Posterior cingulate gyrus (tissue), 11 donors: ENCODE measurements at places on chromosomes 4 and X.

DNA sequence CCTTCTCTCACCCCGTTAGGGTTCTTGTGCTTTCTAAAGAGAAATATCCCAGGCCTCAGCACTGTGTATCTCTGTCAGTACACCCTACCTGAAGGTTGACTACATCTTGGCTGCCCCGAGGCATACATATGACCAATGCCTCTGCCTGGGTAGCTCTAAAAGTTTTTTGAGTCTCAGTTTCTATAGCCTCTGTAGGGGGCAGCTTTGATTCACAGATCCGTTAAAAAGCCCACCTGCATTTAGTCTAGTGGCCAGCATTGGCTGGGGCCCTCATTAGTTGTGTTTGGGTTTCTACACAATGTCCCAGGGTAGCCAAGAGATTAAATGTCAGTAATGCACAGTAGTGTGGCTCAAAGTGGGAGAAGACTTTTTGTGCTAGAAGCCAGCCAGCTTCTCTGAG, 151.1 kb downstream of the CFAP299 start:
- DNase-seq, result no peak

DNA sequence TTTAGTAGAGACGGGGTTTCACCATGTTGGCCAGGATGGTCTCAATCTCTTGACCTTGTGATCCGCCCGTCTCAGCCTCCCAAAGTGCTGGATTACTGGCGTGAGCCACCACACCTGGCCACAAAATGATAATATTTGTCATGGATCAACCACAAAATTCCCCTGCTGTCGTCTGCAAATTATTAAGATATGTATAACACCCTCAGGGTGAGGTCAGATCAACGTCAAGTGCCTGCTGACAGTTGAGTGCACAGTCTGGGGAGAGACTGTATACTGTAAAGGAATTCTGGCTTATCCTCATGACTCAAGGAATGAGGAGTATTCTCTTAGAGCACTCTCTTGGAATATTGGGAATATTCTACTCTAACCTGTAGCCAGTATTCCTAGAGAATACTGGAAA, 11.2 kb downstream of the EPGN start:
- DNase-seq, result no peak

- no peak for DNase-seq
Observed at GRCh38 chr4:121680571-121680970, 16.2 kb downstream of the ANXA5 start.

DNA sequence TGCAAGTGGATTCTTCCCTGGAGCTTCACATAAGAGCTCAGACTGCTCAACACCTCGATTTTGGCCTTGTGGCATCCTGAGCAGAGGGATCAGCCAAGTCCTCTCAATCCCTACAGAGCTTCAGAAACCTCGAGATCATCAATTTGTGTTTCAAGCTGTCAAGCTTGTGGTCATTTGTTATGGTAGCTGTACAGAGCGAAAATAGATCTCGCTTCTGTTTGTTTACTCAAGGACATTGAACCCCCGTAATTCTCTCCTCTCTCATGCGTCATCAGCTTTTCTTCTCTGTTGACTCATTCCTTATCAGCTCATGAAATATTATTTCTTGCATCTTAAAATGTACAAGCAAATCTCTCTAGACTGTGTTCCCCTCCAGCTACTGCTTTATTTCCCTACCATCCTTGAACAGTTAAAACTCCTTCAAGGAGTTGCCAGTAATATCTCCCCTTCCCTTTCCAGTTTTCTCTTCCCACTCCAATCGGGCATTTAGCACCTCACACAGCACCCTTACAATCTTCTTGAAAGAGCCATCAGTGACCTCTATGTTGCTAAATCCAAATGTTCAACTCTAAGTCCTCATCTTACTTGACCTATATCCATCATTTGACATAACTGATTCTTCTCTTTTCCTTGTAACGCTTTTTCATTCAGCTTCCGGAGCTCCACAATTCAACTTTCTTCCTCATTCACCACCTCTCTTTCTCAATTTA, 106.2 kb upstream of the FAT1 start:
- DNase-seq, result no peak

- DNase-seq, result no peak
Observed at GRCh38 chr4:188578657-188579056, 439.4 kb downstream of the TRIML1 start.
